ENCODE measurements at places on chromosomes 5 and 9.

DNA sequence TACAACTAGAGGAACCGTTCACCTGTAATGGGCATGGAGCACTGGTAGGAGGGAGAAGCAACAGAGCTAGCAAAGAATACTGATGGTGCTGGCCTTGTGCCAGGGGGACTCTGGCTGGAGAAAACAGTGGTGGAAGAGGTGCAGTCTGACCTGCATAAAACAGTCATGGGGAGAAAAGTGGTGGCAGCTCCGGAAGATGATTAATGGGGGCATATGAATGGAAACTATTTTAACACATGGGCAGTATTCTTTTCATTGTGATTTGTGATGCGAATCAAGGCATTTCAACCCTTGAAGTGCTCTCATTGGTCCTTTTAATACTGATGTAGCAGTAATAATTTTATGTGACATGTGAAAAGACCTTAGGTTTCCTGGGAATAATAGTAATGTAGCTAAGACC, 219.6 kb downstream of the ADAMTS6 start:
- no peak for DNase-seq

DNA sequence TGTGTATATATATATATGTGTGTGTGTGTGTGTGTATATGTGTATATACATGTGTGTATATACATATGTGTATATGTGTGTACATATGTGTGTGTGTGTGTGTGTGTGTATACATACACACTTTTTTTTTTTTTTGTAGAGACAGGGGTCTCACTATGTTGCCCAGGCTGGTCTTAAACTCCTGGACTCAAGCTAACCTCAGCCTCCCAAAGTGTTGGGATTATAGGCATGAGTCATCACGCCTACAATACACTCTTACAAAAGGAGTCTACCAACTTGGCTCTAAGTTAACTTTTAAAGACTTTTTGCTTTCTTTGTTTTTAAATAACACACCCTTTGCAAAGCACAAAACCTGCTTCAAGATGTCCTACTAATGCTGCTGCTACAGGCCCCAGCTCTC, 2.1 kb downstream of the C9orf78 start:
- DNase-seq = no peak

GRCh38 chr9:127185931-127186781, 63.7 kb upstream of the ANGPTL2 start:
- no peak for DNase-seq

- DNase-seq = no peak
Observed at GRCh38 chr5:95782181-95782580, 40.3 kb downstream of the GLRX start.

DNA sequence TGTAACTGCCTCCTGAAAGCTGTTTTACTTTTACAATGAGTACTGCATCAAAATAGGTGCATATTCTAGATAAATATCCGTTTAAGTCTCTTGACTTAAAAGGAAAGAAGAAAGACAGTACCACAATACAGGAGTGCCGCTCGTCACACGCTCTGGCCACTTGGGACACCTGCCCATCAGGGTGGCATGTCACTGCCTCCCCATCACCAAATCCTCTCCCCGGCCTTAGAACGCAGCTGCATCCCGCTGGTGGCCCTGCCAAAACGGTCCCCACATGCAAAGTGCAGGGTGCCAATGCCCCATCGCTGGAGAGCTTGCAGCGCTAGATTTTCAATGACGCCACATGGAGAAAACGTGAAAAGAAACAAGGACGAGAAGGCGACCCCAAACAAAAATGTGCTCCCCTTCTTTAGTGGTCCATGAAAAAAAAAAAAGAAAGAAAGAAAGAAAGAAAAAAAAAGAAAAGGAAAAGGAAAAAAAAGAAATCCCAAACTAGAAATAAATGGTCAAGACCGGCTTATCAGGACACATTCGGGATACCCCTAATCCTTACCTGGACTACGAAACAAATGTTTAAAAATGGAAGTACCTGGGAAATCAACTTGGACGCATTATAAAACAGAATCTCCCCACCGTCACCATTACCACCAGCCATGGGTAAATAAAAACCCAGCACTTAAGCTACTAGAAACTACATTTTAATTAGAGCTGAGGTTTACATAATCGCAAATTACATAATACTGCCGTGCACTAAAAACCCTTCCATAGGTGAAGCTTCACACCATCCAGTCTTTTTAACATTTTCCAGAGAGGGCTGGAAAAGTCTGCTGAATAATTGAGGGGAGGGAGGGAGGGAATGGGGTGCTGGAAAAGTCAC, 1.0 kb downstream of the ANKH start:
- peak; percentile 74 for DNase-seq

GRCh38 chr5:17769277-17769676, 135.0 kb downstream of the TAF11L14 start:
- no peak for DNase-seq

GRCh38 chr9:130931508-130932254, 7.4 kb downstream of the FIBCD1 start:
- DNase-seq = no peak

DNA sequence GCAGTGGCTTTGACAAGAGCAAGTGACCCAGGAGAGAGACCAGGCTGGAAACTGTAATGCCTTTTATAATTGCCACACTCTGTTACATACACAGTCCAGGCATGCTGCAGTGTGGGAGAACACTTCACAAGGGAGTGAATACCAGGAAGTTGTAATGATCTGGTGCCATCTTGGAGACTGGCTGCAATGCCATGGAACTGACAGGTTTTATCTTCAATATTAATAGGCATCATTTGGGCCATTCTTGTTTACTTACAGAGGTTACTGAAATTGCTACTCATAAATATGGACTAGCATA, 274.3 kb downstream of the AUH start:
- no peak for DNase-seq

DNA sequence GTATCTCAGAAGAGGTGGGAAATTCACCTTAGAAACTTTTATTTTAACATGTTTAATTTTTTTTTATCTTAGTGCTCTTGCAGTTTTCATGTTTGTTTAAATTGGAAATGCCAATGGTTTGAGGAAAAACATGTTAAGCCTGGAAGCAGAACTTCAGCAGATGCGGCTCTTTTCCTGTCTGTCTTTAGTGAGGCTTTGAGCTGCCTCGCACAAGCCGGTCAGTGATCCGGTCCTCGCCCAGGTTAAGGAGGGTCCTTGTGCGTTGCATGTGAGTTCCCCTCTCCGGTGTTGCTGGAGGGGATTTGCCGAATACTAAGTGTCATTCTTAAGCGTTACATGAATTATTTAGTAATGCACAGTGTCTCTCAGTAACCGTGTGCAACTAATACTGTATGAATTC, 9.4 kb upstream of the PLEKHG4B start:
- DNase-seq = no peak

- no peak for DNase-seq
Observed at GRCh38 chr9:112044186-112044585, 130.9 kb downstream of the SUSD1 start.

DNA sequence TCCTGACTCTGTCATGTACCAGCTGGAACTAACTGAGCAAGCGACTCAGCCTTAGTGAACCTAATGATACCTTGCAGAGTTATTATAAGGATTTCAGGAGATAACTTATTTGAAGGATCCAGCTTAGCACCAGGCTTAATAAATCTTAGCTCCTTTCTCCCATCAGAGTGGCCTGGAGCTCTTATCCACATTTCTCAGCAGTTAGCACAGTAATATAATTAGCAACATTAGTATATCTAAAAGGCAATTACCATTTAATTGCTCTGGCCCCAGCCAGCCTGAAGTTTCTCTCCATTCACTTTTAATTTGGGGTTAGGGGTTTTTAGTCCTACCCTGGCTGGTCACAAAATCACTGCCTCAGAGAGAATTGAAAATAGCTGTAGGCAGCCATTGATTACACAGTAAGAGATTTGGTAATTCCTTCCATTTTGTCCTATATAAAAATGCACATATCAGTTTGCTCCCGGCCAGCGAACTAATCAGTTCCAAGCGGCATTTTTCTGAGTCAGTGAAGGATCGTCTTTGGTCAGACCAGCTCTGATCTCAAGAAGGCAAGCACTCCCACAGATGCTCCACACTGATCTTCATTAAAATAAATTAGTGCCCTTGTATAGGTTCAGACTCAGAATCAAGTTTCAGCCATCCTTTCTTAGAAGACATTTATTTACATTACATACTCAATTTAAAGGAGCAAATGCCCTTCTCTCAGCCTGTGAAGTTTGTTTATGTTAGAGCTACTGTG, 56.6 kb downstream of the SNCAIP start:
- no peak for DNase-seq

DNA sequence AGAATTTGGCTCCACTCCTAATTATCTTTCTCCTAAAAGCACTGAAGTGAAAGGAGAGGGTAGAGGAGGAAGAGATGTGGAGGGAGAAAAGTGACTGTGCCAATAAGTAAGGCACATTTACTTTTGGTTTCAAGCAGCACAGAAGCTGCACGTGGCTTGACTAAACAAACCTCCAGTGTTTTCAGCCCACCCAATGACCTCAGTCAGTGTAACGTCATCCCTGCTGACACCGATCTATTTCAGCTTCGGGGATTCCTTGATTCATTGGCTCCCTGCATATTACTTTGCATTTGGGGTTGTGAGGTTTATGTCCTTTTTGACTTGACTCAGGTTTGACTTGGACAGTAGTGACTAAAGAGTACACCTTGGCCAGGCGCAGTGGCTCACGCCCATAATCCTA, 35.6 kb upstream of the NIM1K start:
- DNase-seq = no peak

DNA sequence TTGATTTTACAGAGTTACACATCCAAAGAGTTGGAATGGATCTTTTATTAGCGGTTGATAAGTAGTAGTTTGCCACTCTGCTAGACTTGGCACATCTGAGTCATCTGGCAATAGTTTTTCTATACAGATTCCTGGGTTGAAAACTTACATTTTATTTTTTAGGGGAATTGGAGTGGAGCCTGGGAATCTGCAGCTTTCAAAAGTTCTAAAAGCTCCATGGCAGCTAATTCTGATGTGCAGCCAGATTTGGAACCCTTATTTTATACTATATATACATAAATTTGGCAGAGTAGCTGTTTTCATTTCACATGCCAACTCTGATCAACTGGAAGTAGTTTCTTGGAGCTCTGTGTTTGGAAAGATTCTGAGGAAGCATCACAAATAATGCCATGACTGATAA, 715.5 kb downstream of the TLR4 start:
- no peak for DNase-seq

DNA sequence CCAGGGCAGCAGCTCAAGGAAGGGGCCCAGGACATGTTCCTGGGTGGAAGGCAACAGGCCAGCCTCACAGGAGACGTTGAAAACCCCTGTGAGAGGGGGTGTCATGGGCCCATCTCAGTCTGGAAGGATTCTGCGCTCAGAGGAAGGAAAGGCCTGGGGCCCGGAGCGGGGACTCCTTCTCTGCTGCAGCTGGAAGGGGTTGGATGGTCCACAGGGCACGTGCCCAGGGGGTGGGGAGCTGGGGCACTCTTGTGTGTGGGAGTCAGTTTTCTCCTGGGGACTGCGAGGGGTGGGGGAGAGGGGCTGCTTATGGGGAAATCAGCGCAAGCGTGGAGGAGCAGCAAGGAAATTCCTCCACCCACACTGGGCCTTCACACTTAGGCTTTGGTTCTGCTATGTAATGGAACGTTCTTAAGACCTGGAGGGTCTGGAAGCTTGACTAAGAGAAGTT, 2.9 kb upstream of the LPCAT1 start:
- DNase-seq = no peak

- DNase-seq = no peak
Observed at GRCh38 chr5:150215979-150216944, 26.4 kb downstream of the SLC6A7 start.

GRCh38 chr5:132454361-132454760, 36.2 kb downstream of the IRF1 start:
- DNase-seq = no peak

DNA sequence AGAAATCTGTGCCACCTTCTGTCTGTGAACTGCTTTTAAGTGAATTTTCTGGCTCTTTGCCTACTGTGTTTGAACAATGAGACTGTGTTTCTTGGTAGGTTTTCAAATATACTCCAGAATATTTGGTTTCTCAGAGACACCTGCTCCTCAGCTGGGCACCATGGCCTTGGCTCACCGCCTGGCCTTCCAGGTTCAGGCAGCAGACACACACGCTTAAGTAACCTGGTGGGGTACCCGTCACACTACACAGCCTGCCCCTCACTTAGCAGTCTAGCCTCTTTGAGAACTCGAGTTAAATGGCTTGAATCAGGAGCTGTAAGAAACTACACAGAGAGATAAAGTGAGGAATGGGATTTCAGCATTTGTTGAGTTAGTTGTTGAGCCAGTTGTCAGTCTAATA, 530.5 kb downstream of the MTRR start:
- no peak for DNase-seq

DNA sequence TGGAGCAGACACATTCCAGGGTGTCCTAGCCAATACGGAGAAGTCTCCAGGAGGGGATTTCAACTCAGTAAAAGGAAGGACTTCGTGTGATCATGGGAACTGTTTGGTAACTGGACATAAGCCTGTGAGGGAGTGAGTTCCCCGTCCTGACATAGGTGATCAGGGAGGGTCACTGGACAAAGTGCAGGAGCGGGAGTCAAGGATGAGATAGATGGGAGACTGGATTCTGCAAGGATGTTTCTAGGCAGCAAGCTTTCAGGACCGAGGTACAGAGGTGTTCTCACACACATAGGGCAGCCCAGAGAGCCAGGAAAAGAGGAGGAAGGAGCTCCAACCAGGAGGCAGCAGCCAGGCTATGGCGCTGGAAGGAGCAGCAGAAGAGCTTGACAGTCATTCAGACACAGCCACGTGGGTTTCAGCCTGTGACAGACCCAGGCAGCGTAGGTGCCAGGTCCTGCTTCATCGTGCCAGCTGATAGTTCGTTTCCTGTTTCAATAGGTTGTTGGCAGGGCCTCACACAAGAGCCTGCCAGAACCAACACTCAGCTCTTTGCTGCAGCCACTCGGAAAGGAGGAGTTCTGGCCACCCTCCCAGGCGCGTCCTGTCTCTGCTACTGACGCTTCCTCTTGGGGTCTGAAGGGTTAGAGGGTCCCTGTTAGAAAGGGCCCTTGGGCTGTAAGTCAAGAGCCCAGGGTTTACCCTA, 84.1 kb downstream of the AMBP start:
- DNase-seq = no peak

DNA sequence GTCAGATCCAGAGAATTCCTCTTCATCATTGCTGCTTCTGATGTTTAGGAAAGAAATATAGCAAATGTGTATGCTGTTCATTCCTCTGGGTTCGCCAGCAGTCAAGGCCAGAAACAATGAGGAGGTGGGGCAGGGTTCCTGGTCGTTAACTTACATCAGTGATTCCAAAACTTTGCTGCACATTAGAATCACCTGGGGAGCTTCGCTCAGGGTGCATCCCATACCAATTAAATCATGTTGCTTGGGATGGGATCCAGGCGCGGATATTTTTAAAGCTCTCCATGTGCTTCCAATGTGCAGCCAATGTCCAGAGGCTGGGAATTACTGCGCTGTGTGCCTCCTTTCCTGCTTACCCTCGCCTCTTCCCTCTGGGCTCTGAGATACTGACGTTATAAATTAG, 227.9 kb upstream of the KLF9 start:
- no peak for DNase-seq

GRCh38 chr5:109876941-109877669, 187.4 kb downstream of the MAN2A1 start:
- DNase-seq = no peak

- DNase-seq = no peak
Observed at GRCh38 chr5:103669615-103670014, 107.0 kb upstream of the NUDT12 start.
